ENCODE measurements at places on chromosomes 13 and 19. TPM values are rescaled to one million over a fixed set of nuclear protein-coding genes. Genes with fewer than 3 reads are reported as not detected.
A peak's percentile ranks its signal among the peaks of the same experiment; 100 is the strongest.

- no peak for DNase-seq
Observed at GRCh38 chr13:107447591-107447990, 767.7 kb downstream of the LIG4 start.

- no peak for DNase-seq
Observed at GRCh38 chr19:54804101-54804500, 691 bp downstream of the KIR2DL4 start.

GRCh38 chr13:69755101-69755500 is 352.5 kb upstream of the ATXN8OS start:
- no peak for DNase-seq

GRCh38 chr19:11268783-11269267 is 6.5 kb upstream of the DOCK6 start:
- peak; percentile 95 for DNase-seq

DNA sequence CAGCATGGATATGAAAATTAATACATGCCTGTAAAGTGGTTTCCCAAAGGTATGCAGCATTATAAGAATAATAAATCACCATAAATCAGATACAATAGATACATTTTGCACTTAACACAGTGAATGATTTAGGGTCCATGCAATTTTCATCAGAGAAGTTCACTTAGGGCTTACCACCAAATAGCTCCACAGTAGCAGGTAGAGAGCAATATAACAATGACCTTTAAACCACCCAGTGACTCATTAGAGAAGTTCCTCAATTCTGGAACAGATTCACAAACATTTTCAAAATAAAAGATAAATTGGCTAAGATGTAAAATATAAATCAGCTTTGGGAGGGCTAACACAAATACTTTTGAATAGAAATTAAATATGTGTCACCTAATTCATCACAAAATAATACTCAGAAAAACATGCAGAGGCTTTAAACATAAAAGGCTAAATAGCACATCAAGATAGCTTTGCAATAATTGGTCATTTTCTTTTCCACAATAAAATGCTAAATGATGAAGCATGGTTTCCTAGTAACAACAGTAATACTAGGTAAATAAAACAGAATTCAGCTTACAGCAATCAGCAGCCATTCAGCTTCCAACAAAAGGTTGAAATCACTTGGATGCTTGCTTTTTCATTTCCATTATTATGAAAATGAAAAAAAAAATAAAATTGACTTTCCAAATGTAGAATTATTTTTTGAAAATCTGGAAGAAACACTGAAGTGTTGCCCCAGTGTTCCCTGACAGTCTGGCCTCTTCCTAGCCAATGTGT is 84.3 kb upstream of the NBEA start:
- DNase-seq = no peak

GRCh38 chr19:3547301-3547731 is 8.3 kb downstream of the TEKTIP1 start:
- DNase-seq = no peak

DNA sequence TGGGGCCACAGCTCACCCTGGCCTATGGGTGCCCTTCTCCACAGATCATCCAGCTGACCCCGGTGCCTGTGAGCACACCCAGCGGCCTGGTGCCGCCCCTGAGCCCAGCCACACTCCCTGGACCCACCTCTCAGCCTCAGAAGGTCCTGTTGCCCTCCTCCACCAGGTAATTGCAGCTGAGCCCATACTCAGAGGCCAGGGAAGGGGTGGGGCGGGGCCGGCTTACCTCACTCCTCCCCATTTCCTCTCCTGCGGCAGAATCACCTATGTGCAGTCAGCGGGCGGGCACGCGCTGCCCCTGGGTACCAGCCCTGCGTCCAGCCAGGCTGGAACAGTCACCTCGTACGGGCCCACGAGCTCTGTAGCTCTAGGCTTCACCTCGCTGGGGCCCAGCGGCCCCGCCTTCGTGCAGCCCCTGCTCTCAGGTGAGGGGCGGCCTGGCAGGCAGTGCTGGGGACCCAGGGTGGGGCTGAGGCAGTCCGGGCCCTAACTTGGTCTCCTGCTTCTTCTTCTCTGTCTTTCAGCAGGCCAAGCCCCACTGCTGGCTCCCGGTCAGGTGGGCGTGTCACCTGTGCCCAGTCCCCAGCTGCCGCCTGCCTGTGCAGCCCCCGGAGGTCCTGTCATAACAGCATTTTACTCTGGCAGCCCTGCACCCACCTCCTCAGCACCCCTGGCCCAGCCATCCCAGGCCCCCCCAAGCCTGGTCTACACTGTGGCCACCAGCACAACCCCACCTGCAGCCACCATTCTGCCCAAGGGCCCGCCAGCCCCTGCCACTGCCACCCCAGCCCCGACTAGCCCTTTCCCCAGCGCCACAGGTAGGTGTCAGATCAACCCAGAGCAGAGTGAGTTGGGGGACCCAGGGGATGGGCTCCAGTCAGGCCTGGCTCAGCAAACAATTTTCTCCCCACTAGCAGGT is 9.6 kb upstream of the PRR19 start:
- no peak for DNase-seq

- no peak for DNase-seq
Observed at GRCh38 chr19:17848595-17849292, 962 bp upstream of the JAK3 start.

DNA sequence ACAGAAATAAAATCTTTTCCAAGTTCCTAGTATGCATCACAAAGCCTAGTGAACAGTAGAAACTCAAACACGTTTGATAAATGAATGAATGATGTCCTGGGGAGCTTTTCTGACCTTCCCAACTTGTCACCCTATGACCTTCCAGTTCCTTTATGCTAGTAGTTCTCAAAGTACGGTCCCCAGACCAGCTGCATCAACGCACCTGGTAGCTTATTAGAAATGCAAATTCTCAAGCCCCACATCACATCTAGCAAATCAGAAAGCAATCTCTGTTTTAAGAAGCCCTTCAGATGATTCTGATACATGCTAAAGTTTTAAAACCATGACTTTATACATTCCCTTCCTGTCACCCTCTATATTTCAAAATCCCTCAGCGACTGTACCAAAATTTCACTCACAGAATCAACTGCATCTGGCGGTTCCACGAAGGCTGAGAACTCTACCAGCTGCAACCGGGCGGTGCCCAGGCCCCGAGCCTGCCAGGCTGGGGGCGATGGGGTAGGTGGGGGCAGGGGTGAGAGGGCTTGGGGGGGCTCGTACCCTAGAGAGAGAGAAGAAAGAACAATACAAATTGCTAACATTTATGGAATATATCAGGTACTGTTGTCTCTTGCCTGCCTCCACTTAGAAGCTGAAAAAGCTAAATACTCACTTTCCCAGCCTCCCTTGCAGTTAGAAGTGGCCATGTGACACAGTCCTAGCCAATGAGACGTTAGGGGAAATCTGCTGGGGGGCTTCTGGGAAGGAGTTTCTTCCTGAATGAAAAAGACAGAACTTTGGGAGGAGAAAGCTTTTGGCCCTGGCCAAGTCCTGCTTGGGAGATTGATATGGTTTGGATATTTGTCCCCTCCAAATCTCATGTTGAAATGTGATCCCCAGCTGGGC is 13.3 kb downstream of the CD37 start:
- DNase-seq = no peak

GRCh38 chr19:532561-533363 is 1.2 kb downstream of the CDC34 start:
- DNase-seq = peak; percentile 85

- peak; percentile 83 for DNase-seq
Observed at GRCh38 chr13:50589651-50590054, 253.8 kb downstream of the DLEU7 start.

GRCh38 chr13:39938596-39938995 is 283.1 kb downstream of the COG6 start:
- DNase-seq = no peak

DNA sequence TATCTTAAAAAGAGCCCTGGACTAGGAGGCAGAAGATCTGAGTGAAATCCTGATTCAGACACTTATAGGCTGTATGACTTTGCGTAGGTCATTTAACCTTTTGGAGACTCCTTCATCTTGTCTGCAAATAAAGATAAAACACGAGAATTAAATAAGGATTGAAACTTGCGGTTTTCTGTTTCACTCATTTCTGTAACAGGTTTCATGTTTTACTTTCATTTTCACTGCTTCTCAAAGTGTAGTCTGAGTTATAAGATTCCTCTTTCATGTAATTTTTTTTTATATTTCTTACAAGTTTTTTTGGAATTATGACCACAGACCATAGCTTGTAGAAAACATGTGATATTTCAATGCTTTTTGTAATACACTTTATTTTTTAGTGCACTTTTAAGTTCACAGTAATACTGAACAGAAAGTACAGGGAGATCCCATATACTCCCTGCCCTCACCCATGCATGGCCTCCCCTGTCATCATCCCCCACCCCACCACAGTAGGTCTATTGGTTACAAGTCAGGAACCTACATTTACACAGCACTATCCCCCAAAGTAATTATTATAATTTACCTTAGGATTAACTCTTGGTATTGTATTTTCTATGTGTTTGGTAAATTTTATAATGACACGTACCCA is 174.6 kb downstream of the ITGBL1 start:
- DNase-seq = peak; percentile 39

DNA sequence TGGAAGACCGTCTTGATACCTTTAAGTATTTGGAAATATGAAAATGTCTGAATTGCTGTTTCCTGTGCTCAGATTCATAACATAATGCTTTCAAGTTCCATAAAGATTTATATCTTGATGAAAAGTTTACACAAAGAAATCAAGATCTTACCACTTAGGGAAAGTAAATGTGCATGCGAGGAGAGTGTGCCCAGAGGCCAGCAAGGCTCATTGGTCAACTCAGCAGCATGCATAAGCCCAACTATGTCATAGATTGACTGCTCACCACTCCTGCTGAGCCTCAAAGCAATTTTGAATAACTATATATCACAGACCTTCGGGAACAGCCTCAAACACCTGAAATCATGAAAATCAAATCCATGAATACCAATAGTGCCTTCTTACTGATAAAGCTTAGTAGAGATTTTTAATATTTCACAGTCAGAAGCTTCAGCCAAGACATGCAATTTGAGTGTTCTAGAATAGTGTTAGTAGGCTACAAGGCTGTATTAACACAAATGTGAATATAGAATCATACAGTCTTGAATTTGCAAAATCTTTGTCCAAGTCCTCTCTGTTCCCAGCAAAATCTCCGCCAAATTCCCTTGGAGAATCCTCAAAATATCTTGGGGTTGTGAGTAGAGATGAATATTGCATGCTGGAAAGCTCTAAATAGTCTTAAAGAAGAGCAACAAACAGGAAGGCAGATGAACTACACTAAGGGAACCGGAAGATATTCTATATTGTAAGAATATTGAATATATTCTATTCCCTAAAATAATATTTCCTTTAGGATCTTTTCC is 124.1 kb downstream of the DCLK1 start:
- DNase-seq = no peak

Gene OR7D2
- total RNA-seq = 0.17 TPM

Gene GPATCH1
- 4.5 TPM for total RNA-seq

Gene IL17D
- 4.9 TPM for total RNA-seq

Gene TMEM205
- 174 TPM for total RNA-seq

Gene OR4F17
- not detected for total RNA-seq

Gene VWA8
- total RNA-seq = 8.4 TPM

Gene IGSF23
- total RNA-seq = not detected
